ENCODE measurements at places on chromosomes 11 and 22.

DNA sequence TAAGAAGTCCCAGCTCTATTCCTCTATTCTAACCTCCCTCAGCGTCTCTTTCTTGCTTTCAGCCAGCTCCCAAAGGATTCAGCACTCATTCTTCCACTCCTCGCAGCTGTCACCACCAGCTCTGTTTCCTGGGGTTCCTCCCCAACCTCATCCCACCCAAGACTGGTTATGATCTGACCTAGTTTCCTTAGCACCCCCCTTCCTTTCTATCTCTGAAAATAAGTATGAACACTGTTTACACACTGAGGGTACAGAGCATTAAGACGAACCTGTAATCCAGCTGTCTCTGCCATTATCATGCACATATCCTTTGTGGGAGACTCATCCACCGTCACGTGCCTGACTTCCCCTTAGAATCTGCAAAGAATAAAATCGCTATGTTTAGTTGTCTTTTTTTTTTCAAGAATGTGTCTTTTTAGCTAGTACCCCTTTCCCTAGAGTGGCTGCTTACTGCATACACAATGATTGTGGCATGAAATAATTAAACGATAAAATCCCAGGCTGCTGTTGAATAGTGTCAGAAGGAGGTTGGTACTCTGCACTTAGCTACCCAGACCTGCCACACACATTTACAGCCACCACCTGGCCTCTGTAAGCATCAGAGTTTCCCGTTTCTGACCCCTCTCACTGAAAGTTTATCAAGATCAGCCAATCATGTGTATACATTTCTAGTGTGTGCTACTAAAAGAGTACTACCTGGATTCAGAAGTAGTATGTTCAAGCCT, 26.9 kb upstream of the CSTF3 start:
- no peak for DNase-seq

DNA sequence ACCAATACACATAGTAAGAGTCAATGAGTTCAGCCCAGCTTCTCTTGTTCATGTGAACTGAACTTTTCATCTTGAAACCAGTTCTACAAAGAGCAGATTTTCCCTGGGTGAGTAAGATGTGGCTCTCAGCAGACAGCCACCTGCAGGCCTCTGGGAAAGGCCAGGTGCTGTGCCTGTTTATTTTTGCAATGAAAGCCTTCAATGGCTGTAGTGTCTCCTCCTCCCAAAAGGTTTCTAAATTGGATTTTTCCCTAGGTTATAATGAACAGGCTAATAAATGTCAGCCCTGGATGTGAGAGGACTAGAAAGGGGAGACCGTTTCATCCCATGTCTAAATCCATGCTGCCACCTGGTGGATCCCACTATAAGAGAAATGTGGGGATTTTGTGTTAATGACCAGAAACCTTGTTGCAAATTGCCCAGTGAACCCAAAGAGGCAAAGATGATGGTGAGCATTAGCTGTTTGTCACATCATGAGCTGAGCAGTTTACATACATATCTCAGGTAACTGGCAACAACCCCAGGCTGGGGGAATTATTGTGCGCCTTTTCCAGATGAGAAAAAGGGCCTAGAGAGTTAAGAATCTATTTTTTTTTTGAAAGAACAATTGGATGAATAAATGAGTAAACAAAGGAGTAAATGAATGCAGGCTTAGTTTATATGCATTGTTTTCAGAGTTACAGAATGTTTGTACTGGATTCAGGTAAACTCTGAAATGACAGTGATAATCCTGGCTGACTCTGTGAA, 12.7 kb downstream of the C11orf91 start:
- DNase-seq: peak; percentile 77

GRCh38 chr11:84234462-84235202, 948.5 kb upstream of the CCDC90B start:
- DNase-seq: no peak

DNA sequence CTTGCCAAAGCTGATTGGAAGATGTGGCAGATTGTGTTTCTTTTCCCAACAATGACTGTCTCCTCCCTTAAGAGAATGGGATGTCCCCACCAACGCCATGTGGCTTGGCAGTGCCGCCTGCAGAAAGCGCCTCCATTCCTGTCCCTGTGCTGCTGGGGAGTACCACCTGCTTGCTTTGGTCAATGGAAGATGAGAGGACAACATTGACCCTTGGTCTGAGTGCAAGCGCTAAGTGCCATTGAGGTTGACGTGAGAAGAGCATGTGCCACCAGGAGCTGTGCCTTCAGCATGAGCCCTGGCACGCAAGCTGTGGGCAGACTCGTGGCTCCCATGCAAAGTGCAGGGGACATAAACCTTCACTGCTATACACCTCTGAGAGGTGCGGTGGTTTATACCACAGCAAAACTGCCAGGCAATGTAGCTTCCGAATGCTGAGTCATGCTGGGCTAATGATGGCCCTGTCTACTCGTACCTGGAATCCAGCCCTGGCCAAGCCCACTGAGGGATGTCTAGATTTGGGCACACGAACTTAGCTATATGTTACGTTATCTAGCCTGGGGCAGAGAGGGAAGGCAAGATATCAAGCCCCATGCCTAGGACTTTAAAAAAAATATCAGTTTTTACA, 41.9 kb downstream of the MYEOV start:
- no peak for DNase-seq

DNA sequence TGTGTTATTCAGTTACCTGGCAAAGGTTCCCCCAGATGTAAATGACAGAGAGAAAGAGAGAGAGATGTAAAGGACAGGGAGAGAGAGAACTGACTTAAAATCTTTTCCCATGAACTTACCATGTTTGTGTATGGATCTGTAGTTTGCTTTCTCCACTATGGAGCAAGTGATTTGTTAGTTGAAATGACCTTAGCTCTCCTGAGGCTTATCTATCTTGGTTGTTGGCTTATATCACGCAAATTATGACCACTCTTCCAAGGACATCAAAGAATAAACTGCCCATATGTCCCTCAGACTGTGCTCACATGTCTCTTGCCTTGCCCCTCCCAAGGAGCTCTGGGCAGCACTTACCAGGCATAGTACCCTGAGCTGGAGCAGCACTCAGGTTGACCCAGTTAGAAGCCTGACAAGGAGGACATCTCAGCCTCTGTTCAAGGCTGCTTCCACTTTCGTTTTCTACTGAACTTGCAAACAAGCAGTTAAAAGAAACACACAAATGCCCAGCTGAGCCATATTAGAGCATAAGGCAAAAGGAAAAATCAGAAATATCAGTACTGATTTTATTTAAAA, 95.3 kb upstream of the RCN1 start:
- DNase-seq: peak; percentile 29

- peak; percentile 91 for DNase-seq
Observed at GRCh38 chr22:41367039-41367679, 14.6 kb upstream of the TEF start.

GRCh38 chr11:113287801-113288200, 26.6 kb upstream of the TTC12 start:
- DNase-seq: no peak

DNA sequence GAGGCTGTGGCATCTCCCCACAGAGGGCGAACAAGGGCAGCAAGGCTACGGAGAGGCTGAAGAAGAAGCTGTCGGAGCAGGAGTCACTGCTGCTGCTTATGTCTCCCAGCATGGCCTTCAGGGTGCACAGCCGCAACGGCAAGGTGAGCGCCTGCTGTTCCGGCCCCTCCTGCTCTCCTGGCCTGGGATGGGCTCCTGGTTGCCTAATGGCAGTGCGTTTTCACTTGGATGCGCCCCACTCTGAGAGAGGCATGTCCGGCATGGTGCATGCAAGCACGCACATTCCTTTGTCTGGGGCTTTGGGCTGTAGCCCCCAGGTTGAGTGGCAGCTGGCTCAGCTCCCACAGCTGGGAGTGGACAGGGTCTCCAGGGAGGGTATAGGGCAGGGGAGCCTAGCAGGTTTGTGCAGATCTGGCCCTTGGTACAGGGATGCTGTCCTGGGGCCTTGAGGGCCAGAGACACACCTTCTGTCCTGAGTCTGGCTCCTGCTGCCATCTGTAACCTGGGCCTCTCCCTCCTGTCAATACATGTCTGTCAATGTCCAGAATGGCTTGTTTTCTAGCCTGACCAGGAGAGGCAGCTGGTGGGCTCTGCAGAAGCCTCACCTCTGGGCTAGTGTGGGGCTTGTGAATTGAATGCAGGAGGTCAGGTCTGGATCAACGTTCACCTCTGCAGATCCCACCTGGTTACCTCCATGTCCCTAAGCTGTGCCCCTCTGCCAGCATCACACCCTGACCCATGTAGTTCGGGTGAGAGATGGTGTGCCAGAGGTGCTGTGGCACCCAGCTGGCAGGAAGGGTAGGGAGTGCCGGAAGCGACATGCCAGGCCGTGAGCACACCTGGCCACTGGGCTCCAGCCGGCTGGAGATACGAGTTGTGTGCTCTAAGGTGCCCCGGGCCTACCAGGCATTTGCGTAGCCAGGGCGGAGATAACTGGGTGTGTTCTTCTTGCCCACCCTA, 107.1 kb downstream of the BCR start:
- no peak for DNase-seq

- DNase-seq: peak; percentile 46
Observed at GRCh38 chr11:65417702-65418430, 4.7 kb upstream of the NEAT1 start.
